ENCODE measurements at places on chromosomes 6 and 20. TPM values are rescaled to one million over a fixed set of nuclear protein-coding genes. Genes with fewer than 3 reads are reported as not detected.

GRCh38 chr6:54778731-54779130, 67.8 kb upstream of the FAM83B start:
- DNase-seq = no peak

DNA sequence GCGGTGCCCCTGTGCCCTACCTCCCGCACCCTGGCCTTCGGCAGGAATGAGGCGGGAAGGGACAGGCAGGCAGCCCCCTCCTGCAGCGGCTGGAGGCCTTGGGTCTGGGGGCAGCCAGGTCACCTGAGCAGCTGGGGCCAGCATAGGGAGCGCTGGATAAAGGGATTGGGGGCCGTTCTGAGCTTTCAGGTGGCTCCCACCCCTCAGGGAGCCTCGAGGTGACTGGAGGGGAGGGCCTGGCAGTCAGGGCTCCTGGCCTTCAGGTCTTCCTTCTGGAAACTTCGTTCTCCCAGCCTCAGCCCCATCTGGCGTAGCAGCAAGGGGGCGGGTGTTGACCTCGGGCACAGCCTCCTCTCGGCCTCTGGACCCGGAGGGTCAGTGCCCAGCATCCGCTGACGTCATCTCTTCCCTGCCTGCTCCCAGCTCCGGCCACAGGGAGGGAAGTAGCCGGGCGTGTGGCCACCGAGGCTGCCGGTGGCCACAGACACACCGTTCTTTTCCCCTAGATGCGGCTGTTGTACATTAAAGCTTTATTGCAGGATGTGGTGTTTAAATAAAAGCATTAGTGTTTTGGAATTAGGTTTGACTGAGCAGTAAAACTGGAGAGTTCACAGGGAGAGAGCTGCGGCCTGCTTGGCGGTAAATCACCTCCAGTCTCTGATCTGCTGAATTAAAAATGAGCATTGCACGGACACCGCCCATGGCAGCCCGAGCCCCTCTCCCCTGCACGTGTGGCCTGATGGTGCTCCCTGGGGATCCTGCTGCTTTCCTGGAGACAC, 80.0 kb upstream of the GATA5 start:
- DNase-seq = no peak

DNA sequence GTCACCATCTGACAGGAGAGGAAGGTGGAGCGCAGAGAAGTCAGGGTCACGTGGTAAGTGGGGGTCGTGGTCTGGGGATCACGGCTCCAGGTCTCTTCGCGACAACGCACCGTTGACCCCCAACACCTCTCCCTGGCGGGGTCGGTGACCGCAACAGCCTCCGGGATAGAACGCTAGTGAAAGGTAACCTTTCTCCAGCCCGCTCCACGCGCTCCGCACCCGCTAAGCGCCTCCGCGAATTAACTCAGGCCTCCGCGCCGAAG, 600 bp upstream of the SYNJ2 start:
- DNase-seq = no peak

DNA sequence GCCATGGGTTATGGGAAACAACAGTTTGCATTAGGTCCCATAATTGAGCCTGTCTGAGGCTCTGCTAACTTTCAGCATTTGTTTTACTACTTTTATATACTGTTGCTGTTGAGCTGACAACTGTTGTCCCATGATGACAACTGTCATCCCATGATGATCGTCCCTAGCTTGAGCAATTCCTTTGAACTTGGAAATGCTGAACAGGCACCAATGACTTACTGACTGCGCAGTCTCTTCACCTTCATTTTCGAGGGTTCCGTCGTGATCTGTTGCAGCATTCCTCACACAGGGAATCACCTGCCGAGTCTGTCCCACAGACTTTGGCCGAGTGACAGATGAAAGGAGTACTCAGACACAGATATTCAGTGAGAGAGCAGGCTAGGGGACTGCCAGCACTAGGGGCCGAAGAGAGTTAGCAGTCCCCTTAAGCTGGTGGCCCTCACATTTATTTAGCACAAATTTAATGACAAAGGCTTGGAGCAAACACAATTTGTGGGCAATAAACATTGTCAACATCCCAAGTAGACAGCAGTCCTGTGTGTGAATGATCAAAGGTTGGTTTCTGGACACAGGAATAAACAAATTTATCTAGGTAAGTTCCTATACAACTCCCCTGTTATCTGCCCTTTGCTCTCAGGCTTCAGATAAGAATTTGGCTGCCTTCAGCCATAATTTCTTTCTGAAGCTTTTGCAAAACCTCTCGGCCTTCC, 10.0 kb upstream of the TBC1D20 start:
- no peak for DNase-seq

- DNase-seq = no peak
Observed at GRCh38 chr6:68776354-68776753, 141.3 kb downstream of the ADGRB3 start.

DNA sequence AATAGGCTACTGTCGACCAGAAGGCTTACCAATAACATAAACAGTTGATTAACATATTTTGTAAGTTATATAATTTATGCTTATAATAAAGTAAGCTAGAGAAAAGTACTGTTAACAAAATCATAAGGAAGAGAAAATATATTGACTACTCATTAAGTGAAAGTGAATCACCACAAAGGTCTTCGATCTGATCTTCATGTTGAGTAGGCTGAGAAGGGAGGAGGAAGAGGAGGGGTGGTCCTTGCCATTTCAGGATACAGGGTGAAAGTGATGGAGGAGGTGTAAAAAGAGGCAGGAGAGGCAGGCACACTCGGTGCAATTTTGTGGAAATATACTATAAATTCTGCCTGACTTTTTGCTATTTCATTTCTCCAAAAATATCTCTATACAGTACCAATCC, 10.4 kb downstream of the FBXL4 start:
- no peak for DNase-seq

GRCh38 chr20:45036044-45036755, 64.7 kb downstream of the KCNS1 start:
- no peak for DNase-seq

Gene C20orf202
- 0.80 TPM for total RNA-seq

Gene ATP6V1G2
- total RNA-seq = 2.0 TPM

Gene NR2E1
- total RNA-seq = not detected

Gene ULBP1
- total RNA-seq = 1.1 TPM

Data from upper lobe of left lung (tissue), 6 donors.